ENCODE measurements at places on chromosomes 13 and 19.
A peak's percentile ranks its signal among the peaks of the same experiment; 100 is the strongest.

DNA sequence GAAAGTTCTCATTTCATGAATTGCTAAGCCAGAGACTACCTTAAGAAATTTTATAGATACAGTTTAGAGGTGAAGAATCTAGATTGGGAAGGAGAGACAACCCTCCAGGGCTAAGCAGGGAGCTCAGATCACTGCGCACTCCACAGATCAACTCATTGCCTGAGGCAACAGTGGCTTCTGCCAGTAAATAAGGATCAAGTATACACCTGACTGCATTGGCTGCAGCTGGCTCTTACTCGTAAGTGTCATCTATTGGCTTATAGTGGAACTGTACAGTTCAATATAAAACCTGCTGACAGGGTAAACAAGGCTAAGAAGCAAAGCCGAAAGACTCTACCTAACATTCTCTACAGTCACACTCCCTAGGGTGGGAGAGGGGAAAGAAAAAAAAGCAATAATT, 18.0 kb upstream of the C1QTNF9B start:
- DNase-seq = no peak

DNA sequence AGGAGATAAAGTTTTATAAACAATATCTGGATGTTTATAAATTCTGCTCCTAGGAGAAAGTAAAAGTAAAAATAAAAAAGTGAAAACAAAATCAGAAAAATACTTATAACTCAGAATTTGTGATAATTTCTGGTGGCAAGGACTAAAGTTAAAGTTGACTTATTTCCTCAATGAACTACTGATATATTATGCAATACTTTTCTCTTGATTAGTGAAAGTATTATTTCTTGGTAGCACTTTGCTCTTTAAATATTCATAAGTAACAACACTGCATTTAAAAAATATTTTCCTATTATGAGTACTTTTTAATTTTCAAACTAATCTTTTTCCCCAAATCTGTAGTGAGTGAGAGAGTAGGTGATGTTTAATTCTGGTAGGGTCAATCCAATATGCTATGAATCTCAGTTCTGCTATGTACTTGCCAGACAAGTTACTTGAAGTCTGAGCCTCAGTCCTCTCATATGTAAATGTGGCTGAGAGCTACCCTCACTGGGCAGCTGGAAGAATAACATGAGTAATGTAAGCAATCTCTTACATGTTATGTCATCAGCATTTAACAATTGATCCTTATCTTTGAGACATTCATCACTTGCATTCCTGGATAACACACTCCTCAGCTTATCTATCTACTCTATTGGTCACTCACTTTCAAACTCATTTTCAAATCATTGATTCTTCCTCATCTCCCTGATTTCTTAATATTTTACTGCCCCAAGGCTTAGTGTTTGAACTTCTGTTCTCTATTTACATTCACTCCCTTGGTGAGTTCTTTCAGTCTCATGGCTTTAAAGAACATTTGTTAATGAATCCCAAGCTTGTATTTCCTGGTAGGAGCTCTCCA, 239.0 kb downstream of the RGCC start:
- DNase-seq = no peak

DNA sequence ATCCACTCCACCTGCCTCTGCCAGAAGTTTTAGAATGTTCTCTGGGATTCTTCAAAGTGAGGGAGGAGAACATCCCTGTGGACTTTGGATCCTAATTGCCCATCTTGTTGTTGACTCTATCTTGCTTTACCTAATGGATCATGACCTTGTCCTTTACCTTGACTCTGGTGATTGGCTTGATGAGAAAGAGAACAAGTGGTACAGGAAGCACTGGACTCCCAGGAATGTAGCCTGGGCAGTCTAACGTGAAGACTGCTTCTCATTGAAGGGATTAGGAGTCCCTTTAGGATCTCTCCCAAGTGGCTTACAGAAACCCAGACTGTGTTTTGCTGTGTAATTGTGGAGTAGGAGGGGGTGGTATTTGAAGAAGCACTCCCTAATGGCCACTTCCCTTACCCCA, 63.9 kb downstream of the SLC10A2 start:
- DNase-seq = no peak

DNA sequence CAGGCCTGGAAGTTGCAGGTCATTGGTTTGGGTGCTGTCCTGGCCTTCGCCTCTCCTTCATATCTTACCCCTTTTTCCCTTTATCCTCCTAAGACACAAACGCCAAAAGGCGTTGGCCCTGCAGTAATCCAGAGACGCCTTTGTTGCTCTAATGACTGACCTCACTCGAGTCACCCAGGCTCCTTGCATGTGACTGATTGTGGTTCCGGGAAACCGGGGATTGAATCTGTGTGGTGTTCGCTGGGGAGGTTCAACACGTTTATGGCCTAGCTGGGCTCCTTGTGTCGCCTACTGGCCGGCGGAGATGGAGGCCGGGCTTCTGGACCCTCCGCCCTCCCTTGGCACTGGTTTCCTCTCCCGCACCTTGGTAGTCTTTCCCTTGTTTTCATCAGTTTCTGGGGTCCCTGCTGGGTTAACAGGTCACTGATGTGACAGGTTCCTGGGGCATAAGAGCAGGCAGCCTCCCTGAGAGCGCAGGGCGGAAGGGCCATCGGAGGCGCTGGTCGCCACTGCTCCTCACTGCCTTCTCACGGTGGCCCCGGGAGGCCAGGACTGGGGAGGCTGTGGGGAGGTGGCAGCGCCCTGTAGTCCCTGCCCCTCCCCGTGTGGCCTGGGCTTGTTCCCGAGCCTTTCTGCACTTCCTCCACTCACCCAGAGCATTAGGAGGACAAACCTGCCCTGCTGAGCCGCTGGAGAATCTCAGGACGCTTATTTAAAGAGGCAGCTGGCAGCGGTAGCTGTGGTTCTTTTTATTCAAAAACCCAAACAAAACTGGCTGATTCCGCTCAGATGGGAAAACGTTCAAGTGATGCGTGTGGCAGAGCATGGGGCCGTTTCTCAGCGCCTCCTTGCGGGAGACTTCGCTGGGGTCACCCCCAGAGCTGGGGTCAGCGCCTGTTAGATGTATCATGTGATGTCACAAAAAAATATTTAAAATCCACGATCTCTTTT, 18.1 kb upstream of the NDUFS7 start:
- DNase-seq = no peak

GRCh38 chr19:20791806-20792205, 15.7 kb downstream of the ZNF66 start:
- no peak for DNase-seq

DNA sequence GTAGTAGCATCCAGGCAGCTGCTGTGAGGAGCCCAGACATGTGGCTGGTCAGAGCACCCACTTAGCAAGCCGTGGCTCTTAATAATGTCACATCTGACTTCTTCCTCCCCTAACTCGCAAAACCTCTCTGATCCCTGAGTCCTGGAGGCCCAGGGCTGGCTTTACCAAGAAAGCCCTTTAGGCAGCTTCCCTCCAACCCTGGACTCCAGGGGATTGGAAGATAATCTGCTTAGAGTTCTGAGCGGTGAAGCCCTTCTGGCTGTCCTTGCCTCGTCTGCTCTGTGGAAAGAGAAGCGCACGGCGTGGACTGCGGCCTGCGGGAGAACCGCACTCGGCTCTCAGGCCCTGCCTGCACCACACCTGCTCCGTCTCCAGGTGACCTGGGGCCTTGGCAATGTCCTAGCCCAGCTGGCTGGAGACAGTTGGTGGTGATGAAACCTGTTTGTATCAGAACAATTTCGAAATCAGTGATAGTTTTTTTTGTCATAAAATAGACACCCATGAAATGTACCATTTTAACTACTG, 64.5 kb upstream of the MCF2L start:
- no peak for DNase-seq

DNA sequence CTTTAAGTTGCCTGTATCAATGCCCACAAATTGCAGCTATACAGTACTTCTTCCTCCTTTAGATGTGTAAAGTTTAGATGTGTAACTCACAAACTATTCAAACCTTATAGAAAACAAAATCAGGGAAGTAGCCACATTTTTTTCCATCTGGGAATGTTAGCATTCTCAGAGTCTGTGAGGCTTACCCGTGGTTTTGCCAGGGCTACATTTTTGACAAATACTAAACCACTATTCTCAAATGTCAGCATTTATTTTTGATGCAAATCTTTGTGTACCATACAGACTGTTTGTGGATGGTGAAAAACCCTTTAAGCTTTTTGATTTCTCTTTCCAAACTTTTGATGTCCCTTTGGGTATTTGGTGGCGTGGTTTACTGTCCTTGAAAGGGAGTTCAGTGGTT, 216.4 kb downstream of the POSTN start:
- no peak for DNase-seq

GRCh38 chr13:49733181-49733951, 42.1 kb upstream of the EBPL start:
- DNase-seq = no peak

DNA sequence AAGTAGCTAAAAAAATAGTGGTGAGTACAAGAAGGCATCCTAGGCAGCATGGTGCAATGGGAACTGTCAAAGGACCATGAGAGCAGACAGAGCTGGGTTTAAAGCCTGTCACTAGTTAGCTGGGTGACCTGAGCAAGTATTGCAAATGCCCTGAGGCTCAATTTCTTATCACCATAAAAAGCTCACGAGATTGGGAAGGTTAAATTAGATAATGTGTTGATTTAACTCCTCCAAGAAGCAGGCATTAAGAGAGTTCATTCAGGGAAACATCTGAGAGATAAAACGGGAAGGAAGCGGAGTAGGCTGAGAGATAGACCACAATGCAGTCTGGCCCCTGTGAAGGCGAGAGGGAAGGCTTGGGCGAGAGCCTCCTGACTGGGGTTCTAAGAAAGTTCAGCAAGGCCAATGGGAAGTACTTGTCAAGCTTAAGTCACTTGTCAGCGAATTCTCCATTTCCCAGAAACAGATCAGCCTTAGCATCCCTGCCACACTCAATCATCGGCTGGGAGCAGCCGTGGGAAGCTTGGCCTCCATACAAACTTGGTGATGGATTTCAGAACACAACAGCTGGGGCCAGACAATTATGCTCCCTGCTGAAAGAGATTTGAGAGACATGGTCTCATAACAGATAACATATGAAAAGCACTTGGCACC, 105.5 kb downstream of the POU4F1 start:
- peak; percentile 48 for DNase-seq

- DNase-seq = no peak
Observed at GRCh38 chr13:76836311-76836710, 49.9 kb downstream of the KCTD12 start.

GRCh38 chr13:34522808-34523207, 419.3 kb upstream of the NBEA start:
- no peak for DNase-seq

- DNase-seq = no peak
Observed at GRCh38 chr13:113618455-113618854, 33.9 kb downstream of the TFDP1 start.

GRCh38 chr19:271856-272255, 19.3 kb downstream of the PLPP2 start:
- no peak for DNase-seq

DNA sequence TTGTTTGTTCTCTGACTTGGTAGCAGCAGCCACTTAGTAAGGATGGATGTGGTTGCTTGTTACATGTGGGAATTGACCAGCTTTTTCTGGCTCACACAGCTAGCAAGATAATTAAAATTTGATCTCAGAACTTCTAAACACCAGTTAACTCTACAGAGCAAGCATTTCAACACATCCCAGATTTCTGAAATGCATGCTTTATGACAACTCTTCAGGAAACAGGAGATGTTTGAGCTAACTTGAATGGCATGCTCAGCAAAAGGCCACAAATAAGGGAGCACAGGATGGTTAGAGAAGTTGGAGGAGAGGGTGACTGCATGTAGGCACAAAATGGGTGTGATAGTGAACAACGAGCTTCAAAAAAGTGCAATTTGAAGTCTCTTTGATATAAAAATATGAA, 167.1 kb upstream of the SPRY2 start:
- DNase-seq = no peak

- DNase-seq = no peak
Observed at GRCh38 chr19:45086480-45086879, 6.5 kb upstream of the PPP1R37 start.

DNA sequence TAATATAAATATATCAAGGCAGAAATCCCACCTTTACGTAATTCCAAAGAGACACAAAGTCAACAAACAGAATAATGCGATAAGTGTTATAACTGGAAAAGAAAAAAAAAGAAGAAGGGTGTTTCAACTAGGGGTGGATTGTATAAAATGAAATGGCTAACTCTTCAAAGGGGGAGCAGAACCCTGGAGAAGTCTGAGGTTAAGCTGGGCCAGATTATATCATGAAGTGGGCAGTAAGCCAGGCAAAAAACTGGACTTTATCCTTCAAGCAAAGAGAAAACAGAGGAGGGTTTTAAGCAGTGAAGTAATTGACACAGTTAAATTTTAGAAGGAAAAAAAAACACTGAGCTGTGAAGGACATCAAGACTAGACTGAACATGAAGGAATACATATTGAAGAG, 41.9 kb downstream of the TBC1D4 start:
- no peak for DNase-seq

DNA sequence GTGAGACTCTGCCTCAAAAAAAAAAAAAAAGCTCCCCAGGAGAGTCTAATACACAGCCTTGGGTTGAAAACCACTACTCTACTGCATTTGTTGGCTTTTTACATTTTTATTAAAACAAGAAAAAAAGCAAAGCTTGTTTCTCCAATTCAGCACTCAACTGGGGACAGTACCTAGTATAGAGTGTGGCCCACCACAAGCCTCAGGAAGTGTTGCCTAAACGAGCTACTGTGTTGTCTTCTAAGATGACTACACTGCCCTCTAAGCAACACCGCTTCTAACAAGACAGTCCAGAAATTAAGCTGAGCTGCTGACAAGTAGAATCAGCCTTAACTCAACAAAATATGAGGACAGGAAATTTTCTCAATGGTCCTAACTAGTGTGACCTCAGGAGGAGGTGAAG, 522.2 kb downstream of the FGF9 start:
- DNase-seq = no peak

DNA sequence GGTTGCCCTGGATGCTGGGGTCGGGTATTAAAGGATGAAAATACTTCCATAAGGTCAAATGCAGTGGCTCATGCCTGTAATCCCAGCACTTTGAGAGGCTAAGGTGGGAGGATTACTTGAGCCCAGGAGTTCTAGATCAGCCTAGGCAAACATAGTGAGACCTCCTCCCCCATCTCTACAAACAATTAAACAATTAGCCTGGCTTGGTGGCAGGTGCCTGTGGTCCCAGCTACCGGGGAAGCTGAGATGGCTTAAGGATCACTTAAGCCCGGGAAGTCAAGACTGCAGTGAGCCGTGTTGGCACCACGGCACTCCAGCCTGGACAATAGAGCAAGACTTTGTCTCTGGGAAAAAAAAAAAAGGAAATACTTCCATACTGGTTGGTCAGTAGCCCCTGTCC, 1.5 kb downstream of the KLK11 start:
- DNase-seq = no peak

DNA sequence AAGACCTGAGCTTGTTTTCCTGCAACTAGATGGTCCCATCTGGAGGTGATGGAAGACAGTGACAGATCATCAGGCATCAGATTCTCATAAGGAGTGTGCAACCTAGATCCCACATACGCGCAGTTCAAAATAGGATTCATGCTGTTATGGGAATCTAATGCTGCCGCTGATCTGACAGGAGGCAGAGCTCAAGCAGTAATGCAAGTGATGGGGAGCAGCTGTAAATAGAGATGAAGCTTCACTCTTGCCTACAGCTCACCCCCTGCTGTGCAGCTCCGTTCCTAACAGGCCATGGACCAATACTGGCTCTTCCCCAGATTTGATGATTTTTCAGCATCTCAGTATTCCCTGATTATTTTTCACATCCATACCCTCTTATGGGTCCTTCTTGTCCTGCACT, 208.4 kb upstream of the RXFP2 start:
- DNase-seq = no peak

All from right hindlimb (tissue), 1 donor.